AG08395 (cell line): ENCODE measurements at places on chromosomes 6 and 20.

- DNase-seq = no peak
Measured at GRCh38 chr20:23971310-23971709, 17.3 kb downstream of the GGTLC1 start.

GRCh38 chr6:130680116-130680515 lies 147.1 kb upstream of the SMLR1 start:
- peak; percentile 30 for DNase-seq

- no peak for DNase-seq
Measured at GRCh38 chr20:15774926-15775325, 798.3 kb downstream of the KIF16B start.

DNA sequence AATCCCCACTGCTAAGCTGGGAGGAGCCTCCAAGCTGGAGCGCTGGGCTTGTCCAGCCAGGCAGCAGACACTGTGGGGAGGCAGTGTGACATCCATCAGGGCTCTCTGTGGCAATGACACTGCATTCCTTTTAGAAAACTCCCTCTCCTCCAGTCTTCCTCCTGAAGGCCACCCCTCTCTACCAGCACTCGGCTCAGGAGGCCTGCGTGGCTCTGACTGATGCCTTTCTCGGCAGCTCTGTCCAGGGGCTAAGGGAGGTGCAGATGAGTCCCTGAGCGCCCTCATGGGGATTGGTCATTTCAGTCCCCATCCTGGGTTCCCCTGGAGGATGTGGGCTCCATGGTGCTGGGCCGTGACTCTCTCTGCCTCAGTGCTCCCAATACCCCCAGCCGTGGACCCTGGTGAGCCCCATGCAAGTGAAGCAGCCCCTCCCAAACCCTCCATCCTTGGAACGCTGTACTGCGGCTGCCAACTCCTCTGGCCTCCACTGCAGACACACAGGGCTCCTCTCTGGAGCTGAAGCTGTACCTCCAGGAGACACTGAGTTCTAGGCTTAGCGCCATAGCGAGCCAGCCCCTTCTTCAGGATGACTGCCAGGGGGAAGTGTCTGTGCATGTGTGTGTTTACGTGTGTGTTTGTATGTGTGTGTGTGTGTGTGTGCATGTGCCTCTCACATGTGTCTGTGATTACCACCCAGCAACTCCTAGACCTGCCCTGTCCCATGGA lies 209.6 kb downstream of the ERMARD start:
- DNase-seq = no peak

DNA sequence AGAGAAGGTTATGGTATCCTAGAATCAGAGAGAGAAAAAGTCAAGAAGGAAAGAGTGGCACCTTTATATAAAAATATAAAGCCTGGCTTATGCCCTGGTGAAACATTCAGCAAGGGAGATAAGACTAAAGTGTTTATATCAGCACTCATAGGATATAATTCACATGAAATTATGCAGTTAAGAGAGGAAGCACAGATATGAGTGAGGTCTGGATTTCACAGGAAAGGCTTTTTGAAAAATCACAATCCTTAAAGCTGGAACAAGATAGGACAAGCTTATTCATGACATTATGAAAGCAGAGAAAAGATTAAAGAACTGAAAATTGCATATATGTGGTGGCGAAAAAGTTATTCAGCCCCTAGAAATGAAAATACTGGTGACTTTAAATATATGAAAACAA lies 181.2 kb upstream of the FLRT3 start:
- DNase-seq = no peak

DNA sequence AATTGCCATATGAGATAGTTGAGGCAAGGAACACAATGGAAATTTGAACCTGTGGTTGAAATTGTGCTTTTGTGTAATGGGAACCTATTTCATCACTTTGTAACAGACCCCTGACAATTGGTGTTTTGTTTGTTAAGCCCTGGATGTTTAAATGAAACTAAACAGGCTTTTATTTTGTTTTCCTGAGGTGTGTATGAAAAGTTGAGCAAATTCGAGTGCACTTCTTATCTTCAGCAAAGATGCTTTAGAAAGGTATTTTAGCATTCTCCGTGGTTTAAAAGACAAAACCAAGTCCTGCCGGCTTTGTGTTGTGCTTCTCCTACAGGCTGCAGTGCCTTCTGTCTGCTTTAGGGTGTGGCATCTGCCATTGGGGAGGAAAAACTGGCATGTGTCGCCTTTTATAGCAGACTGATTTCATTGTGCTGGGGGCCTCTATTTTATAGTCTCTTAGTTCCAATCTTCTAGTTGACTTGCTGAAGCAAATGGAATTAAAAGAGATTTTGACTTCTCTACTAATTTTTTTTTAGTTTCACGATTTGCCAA lies 2.2 kb upstream of the ARID1B start:
- no peak for DNase-seq

GRCh38 chr6:83853178-83854000 lies at the start of gene RIPPLY2:
Gene RIPPLY2, plus strand, starts transcription at chr6:83853360. Its CDS starts 57 bp downstream, at chr6:83853417.
- DNase-seq = no peak

DNA sequence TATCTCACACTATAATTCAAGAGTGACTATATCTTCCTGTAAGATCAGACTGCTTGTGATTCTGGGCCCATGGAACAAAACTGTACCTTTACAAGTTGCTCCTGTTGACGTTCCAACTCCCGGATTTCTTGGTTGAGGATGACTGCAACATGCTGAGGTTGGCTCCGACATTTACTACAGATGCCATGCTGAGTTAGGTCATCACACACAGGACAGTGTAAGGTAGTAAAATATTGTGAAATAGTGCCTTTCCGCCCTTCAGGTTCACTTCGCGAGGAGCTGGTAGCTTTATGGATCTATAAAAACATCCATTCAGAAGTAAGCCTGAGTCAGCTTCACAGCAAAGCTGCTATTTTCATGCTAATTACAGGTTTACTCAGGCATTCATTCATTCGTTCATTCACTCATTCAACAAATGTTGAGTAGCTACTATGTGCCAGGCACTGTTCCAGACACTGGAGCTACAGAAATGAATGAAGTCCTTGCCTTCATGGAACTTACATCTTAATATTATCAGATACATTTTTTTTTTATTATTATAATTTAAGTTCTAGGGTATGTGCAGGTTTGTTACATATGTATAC lies 175.7 kb downstream of the REV3L start:
- no peak for DNase-seq
